ENCODE measurements at places on chromosomes 13 and 19.

- no peak for DNase-seq
Measured at GRCh38 chr13:111623743-111624505, 303.5 kb downstream of the TEX29 start.

- DNase-seq: no peak
Measured at GRCh38 chr13:18992791-18993190, 188.8 kb downstream of the TUBA3C start.

- no peak for DNase-seq
Measured at GRCh38 chr19:11813703-11814028, 407 bp upstream of the ZNF440 start.

- DNase-seq: no peak
Measured at GRCh38 chr19:5225486-5226345, 114.9 kb downstream of the PTPRS start.

GRCh38 chr13:92512852-92513251, 713.8 kb upstream of the GPC6 start:
- DNase-seq: no peak

DNA sequence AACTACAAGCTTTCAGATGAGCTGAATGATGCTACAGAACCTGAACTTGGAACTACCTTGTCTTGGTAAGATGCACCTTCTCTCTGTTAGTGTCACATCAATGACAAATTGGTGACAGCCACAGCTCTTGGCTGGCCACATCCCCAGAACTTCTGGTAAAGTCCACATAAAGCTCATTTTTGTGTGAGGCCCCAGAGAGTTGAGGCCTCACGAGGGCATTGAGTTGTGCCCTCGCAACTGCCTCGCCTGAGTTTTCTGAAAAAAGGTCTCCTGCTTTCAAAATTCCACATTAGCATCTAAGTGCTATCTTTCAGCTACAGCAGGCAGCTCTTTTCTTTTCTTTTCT, 42.6 kb downstream of the MRPL57 start:
- no peak for DNase-seq

- no peak for DNase-seq
Measured at GRCh38 chr13:89307278-89307677, 1636.1 kb downstream of the SLITRK5 start.

DNA sequence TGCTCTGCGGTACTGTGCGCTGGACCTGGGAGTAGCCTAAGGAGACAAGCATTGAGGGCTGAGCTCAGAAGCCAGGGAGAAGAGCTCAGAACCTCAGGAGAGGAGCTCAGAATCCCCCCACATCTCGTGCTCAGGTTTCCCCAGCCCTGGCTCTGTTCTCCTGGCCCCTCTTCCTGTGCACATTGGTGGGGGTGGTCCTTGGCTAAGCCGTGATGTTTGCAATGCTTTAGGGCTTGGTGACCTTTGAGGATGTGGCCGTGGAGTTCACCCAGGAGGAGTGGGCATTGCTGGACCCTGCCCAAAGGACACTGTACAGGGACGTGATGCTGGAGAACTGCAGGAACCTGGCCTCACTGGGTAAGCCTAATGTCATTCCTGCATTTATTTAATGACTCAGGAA, 6.6 kb downstream of the ZNF557 start:
- no peak for DNase-seq

DNA sequence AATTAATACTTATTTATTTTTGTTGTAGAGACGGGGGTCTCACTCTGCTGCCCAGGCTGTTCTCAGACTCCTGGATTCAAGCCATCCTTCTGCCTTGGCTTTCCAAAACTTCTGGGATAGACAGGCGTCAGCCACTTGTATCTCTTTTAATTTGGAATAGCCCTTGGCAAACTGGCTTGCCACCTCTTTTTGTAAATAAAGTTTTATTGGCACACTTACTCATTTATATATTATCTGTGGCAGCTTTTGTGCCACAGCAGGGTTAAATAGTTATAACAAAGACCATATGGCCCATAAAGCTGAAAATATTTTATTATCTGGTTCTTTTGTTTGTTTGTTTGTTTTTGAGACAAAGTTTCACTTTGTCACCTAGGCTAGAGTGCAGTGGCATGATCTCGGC, 30.5 kb downstream of the BBC3 start:
- no peak for DNase-seq

Measured in stimulated activated CD4-positive, alpha-beta T cell treated with anti-CD3 and anti-CD28 coated beads, TNF-alpha, amount 100 ng/mL, for 4 hours (primary cell).